ENCODE measurements at places on chromosomes 16 and 17.

GRCh38 chr16:88289561-88289960 lies 93.2 kb upstream of the ZNF469 start:
- DNase-seq: no peak

- no peak for DNase-seq
Observed at GRCh38 chr17:9788601-9789000, 2.8 kb downstream of the DHRS7C start.

- DNase-seq: no peak
Observed at GRCh38 chr17:2547176-2547575, 35.5 kb upstream of the METTL16 start.

DNA sequence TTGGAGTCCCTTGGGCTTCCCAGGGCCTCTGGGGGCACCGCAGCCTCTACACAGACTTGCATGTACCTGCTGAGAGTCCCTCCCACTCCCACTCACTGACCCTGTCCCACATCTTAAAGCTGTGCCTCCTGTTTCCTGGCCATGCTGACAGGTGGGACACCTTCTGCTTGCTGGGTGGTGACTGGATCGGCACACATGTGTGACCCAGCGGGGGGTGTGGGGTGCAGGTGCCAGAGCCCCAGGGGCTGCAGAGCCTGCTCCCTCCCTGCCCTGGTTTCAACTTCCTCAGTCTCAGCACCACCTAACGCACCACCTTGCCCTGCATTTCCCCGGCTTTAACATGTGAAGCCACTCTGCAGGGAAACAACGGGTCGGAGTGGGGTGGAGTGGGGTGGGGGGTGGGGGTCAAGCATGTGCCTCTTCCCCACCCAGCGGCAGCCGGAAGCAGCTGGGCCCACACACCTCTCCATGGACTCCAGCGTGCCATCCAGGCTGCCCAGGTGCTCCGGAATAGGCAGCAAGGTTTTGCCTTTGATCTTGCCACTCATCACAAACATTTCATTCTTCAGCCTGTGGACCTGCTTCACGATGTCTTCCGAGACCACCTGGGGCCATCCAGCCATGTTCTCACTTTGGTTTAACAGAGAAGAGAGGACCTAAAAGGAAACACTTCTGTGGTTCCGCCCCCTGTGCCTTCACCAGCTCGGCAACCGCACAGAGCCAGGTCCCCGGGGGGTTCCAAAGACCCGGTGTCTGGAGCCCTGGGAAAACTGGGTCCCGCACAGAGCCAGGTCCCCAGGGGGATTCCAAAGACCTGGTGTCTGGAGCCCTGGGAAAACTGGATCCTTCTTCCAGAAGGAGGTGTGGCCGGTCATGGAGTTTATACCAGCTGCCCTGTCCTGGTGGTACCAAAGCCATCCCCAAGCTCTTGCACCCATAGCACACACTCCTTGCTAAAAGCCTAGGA lies 4.7 kb downstream of the DNAH17 start:
- no peak for DNase-seq

DNA sequence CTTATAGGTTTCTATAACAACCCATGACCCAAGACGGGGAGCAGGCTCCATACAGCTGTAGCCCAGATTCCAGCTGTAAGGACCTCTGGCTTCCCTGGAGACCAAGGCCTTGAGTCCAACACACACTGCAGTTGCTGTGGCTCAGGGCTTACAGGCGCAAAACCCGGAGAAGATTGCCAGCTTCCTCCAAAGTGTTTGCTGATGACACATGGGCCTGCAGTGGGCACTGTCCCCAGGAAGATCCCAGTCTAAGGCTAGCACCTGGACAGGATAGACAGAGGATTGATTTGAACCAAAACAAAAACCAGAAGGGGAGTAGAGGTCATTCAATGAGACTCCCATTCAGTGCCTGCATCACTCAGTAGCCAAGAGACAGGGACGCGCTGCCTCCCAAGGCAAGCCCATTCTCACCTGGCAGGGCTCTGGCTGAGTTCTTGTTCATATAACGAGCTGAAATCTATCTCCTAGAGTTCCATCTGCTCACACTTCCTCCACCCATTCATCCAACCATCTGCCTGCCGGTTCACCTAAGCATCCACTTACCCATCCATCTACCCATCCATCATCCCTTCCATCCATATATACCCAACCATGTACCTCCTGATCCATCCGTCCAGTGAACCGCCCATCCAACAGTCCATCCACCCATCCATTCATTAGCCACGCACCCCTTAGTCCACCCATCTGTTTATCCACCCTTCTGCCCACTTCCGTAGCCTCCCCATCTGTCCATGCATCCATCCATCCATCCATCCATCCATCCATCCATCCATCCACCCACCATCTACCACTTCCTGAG lies 10.2 kb downstream of the RAB11FIP4 start:
- no peak for DNase-seq

DNA sequence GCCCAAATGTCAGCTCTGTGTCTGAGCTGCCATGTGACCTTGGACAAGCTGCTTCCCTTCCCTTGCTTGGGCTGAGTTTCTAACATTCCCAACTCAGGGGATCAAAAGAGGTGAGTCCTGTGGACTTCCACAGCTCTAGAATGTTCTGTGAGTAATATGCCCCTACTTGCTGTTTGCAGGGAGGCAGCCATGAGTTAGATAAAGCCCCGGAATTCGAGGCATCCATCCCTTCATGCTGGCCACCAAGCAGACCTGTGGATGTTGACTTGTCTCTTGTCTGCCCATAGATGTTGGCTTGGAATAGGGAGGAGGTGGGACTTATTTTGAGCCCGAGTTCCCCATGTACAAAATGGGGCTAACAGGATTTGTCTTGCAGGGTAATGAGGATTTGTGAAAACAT lies 36.2 kb downstream of the KSR1 start:
- DNase-seq: no peak

Data from activated T-cell treated with anti-CD3 and anti-CD28 coated beads, Interleukin-2, amount 50 U/mL, for 1 hour (primary cell).